ENCODE measurements at places on chromosomes 4 and X.

DNA sequence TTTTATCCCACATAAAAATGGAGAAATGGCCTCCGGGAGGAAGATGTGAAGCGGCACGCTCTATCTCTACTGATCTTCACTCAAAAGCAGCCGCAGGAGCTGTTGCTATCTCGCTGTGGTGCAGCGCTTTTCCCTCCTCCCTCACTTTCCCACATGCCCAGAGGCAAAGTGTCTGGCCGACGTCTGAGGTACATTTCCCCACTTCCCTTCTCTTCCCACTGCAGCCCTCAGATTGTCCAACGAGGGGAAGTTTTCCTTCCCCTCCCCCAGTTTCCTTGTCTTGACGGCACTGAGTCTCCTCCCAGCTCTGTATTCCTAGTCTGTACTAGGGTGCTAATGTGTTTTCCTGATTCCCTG lies 660 bp upstream of the COL25A1 start:
- no peak for DNase-seq

DNA sequence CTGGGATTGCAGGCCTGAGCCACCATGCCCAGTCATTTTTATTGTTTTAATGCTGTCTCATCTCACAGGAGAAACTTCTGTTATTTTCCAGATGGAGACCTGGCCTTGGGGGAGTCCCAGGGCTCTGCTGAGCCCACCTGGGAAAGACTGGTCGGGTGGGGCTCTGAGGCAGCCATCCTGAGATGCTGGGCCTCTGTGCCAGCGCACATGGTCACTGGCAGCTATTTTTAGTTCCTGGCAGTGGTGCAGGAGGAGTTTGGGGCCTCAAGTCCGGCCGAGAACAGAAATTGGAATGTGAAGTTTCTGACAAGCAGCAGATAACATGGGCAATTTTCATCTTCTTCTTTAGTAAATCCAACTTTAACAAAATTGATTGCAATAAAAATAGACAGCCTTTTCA lies 44.5 kb downstream of the SORCS2 start:
- DNase-seq: no peak

DNA sequence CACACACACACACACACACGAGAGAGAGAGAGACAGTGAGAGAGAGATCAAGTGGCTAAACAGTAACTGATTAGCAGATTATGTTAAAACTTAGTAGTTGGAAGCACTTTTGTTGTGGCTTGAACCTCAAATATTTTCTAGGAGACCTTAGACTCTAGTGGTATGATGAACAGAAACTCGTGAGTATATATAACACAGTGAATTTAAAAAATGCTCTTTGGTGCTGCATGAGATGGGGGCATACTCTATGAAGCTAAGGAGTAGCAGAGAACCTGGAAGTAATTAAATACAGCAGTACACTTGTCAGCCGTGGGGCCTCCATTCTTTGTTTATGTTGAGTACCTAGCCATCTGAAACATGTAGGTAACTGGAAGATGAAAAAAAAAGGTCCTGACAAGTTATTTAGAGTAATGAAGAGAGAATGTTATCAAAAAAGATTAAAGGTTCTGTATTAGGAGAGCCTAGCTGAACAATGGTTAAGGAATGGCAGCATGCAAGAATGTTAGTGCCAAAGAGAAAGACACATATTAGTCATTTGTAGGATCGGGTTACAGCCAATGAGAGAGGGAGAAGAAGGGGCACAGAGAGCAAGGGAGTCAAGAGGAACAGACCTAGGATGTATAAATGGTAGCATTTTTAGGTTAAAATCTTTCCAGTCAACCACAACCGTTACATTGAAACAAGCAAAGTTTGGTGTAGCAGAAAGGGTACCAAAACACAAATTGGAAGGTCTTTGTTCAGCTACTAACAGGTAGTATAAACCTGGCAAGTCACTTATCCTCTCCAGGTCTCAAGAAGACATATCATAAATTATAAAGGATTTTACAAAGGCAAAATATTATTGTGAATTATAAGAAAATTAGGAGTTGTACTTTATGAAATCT lies 316.7 kb upstream of the DIPK2B start:
- DNase-seq: no peak

DNA sequence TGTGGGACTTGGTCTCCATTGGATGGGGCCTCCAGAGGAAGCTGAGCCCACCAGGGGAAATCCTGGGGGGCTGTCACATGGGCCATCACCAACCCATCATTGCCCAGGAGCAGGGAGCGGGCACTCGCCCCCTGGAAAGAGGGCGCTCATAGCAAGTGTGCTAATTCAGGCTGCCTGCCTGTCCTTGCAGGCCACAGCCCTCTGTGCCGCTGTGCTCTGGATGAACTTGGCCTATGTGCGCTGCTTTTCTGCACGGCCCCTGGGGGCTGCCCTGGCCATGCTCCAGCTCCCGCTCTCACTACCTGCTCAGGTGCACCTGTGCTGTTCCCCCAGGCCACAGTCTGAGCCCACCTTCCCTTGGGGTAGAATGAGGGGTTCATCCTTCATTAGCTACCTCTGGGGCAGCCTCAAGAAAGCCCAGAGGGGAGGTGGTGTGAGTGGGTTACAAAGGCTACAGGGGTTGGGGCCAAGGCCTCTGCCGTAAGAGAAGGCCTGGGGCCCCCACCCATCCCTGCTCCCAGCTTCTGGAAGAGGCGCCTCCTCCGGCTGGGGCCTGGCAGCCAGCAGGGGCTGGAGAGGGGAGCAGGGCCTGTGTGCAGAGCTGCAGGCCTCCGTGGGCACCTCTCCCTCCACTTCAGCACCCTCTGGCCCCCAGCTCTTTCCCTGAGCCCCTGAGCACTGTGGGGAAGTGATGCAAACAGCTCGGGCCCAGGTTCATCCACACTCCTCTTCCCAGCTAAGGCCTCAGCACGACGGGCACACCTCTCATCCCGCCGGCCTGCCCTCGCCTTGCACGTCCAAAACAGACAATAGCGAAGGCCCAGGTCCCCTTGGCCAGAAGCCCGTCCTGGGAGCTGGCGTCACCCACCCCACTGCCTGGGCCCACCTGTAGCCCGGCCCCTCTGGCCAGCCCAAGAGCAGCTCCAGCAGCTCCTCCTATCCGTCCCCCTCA lies 8.9 kb downstream of the CFAP99 start:
- no peak for DNase-seq

DNA sequence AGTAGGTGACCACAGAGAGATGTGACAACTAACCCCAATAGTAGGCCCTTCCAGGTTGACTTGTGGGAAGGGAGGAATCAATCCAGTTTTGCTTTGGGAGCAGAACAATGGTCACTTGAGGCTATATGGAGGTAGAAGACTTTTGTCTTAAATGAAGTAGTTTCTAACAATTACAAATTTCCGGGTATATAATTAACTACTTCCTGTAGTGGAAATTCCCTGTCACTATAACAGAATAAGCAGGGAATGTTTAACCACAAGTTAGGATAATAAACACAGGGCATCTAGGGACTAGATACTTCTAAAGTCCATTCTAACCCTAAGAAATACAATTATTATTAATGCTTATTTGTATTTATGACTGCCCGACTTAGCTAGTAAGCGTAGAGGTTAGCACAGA lies 99.0 kb upstream of the TRPC3 start:
- no peak for DNase-seq

- no peak for DNase-seq
These were observed 782.2 kb downstream of the ARAP2 start for GRCh38 chr4:35461931-35462659.

- DNase-seq: no peak
These were observed 161.1 kb downstream of the VEGFC start for GRCh38 chr4:176631611-176632010.

GRCh38 chr4:40241026-40241425 lies 44.2 kb downstream of the RHOH start:
- no peak for DNase-seq

- no peak for DNase-seq
These were observed 29.0 kb upstream of the ERVMER34-1 start for GRCh38 chr4:52780206-52780605.

- DNase-seq: no peak
These were observed 20.2 kb downstream of the TLR10 start for GRCh38 chr4:38762560-38762959.

GRCh38 chr4:100278567-100278966 lies 88.3 kb upstream of the DDIT4L start:
- DNase-seq: no peak

DNA sequence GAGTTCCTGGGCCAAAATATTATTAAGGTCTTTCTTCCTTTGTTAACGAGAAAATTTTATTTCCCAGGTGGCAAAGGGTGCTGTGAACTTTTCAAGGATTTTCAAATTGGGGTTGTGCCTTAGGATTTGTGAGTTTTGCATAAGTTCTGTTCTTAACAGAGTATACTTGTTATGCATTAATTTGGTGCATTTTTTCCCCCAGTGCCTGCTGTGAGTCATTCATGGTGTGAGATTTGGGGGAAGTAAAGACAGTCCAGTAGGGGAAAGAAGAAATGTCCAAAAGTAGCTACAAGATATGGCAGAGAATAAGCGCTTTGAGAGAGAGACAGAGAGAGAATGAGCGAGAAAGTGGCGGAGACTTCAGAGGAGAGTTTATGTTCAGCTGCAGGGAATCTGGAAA lies 239.2 kb downstream of the ARHGAP10 start:
- DNase-seq: no peak

DNA sequence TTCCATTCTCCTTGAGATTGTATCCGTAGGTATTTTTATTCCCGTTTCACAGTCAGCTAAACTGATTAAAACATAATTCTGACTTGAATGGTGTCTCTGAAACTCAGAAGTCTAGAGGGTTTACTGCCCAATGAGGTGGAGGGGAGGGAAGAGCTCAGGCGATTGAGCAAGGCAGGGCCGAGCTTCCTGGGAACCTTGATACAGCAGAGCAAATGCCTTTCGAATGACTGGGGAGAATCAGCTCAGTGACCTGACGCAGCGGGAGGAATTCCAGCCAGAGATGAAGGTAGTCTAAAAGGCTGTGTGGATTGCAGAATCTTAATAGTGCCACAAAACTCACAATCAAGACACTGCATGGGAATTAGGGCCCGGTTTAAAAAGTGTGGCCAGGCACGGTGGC lies 233.6 kb downstream of the EVC2 start:
- no peak for DNase-seq

GRCh38 chr4:131426023-131426758 lies 1722.9 kb upstream of the PCDH10 start:
- DNase-seq: no peak

All from GM12864 (cell line).